Uterus (tissue), 4 donors: ENCODE measurements at places on chromosomes 12 and 14. TPM values are rescaled to one million over a fixed set of nuclear protein-coding genes. Genes with fewer than 3 reads are reported as not detected.
A peak's percentile ranks its signal among the peaks of the same experiment; 100 is the strongest.

- peaks cover 9% of the 10 kb centered on the region for H3K4me1 ChIP-seq
- no peaks in the 10 kb centered on the region for H3K36me3 ChIP-seq
- H3K27ac ChIP-seq: no peak overlapping the region
- DNase-seq: no peak
These were observed 2.7 kb downstream of the GLTP start for GRCh38 chr12:109877504-109878246.

DNA sequence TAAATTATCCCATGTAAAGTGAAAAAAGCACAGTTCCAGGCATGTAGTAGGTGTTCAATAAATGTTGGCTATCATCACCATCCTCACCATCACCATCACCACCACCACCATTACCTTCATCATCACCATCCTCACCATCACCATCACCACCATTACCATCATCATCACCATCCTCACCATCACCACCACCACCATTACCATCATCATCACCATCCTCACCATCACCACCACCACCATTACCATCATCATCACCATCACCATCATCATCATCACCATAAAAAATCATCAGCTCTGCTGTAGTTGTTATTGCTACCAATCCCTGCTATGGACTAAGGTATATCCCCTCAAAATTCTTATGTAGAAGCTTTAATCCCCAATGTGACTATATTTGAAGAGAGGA, 15.1 kb downstream of the ISCU start:
- DNase-seq: no peak
- no peak overlapping the region for H3K4me3 ChIP-seq
- peaks cover 4% of the 10 kb centered on the region for H3K4me1 ChIP-seq
- H3K36me3 ChIP-seq: no peaks in the 10 kb centered on the region
- no peak overlapping the region for H3K27ac ChIP-seq

GRCh38 chr12:71691504-71692129, 5.7 kb downstream of the TMEM19 start:
- no peak overlapping the region for H3K4me3 ChIP-seq
- no peak for DNase-seq
- H3K36me3 ChIP-seq: no peaks in the 10 kb centered on the region
- no peaks in the 10 kb centered on the region for H3K4me1 ChIP-seq
- H3K27ac ChIP-seq: no peak overlapping the region
- H3K27me3 ChIP-seq: no peaks in the 10 kb centered on the region

GRCh38 chr12:2064071-2064507, 11.3 kb downstream of the CACNA1C start:
- H3K36me3 ChIP-seq: no peaks in the 10 kb centered on the region
- H3K27me3 ChIP-seq: no peaks in the 10 kb centered on the region
- no peaks in the 10 kb centered on the region for H3K4me1 ChIP-seq
- DNase-seq: no peak

GRCh38 chr12:75087654-75088053, 122.0 kb downstream of the KCNC2 start:
- H3K4me1 ChIP-seq: no peaks in the 10 kb centered on the region
- H3K27ac ChIP-seq: no peak overlapping the region
- no peaks in the 10 kb centered on the region for H3K27me3 ChIP-seq
- H3K4me3 ChIP-seq: no peak overlapping the region
- no peaks in the 10 kb centered on the region for H3K36me3 ChIP-seq

Gene LMNTD1
- total RNA-seq: not detected

DNA sequence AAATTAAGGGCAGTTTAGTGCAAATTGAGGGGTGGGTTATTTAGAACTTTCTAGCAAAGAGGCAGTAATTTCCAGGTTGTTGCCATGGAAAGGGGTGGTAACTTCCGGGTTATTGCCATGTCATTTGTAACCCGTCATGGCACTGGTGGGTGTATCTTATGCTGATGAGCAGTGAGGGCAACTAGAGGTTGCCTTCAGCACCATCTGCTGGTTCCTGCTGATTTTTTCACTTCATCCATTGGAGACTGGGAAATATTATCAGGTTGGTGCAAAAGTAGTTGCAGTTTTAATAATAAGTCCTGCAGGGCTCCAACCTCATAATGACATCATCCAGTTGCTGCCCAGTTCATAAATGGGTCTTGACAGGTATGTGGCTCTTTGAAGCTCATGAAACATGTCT, 24.4 kb upstream of the SERPINA4 start:
- H3K27ac ChIP-seq: no peak overlapping the region
- no peaks in the 10 kb centered on the region for H3K36me3 ChIP-seq
- no peak overlapping the region for H3K4me3 ChIP-seq
- no peak for DNase-seq
- no peaks in the 10 kb centered on the region for H3K4me1 ChIP-seq

DNA sequence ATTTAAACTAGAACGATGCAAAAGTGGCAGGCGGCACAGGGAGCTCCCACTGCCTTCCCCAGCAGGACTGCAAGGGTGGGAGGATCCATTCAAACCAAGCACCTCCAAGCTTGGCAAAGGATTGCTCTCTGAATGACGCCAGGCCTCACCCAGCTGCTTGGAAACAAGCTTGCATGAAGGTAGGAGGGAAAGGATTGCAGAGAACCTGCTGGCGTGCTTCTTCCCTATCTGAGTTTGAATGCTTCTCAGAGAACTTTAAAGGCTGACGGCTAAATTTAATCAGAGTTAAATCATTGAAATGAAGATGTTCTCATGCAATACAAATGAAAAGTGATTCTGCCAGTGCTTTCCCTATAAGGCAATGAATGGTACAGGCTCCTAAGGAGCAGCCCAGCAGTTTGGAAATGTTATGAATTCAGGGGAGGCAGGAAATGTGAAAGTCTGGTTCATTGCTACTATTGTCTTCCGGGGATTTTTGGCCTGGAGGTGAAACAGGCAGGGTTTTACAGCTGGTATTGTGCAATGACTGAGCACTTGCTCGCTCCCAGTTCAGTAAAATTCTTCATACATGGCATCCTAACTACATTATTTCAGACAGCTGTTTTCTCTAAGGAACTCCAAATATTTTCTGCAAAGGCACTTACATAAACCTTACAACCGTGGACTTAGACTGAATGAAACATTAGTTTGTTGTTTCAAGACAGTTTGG, 31.9 kb upstream of the DUSP6 start:
- H3K27me3 ChIP-seq: no peaks in the 10 kb centered on the region
- DNase-seq: peak; percentile 63
- H3K27ac ChIP-seq: peak overlapping the region; percentile 42
- no peaks in the 10 kb centered on the region for H3K36me3 ChIP-seq
- H3K4me1 ChIP-seq: peaks cover 8% of the 10 kb centered on the region

Gene OR6J1
- total RNA-seq: not detected

DNA sequence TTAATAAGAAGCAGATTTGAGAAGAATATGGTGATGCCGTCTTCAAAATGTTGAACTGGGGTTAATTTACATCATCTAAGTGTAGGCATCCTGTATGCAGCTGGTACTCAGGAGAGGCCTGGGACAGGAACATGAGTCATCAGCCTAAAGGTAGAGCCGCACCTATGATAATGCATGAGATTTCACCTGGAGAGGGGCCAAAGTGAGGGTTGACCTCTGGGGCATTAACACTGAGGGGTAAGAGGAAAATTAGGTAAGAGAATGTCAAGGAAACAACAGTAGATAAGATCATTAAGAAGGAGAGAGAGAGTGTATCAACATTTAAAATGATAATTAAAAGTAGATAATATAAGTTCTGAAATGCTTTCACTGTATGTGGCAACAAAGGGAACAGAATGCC, 20.2 kb upstream of the SSTR1 start:
- H3K27ac ChIP-seq: no peak overlapping the region
- H3K4me3 ChIP-seq: no peak overlapping the region
- no peaks in the 10 kb centered on the region for H3K4me1 ChIP-seq
- DNase-seq: no peak
- H3K27me3 ChIP-seq: no peaks in the 10 kb centered on the region
- no peaks in the 10 kb centered on the region for H3K36me3 ChIP-seq

DNA sequence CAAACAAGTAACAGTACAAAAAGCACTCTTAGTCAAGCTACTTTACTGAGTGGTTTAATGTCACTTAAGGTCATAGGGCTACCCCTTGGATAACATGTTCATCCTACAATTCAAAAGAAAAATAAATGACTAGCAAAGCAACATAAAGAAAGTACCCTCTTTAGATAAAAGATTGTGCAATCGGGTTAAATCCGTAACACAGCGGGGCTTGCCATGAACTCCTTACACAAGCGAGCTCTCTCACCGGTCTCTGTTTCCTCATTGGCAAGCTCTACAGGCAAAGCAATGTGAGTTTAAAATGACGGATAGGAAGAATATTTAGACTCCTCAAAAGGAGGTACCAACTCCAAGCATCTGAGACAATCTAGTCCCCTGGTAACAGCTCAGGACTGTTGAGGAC, 140.6 kb downstream of the EGLN3 start:
- DNase-seq: no peak
- no peaks in the 10 kb centered on the region for H3K36me3 ChIP-seq
- no peak overlapping the region for H3K4me3 ChIP-seq
- H3K27ac ChIP-seq: no peak overlapping the region
- no peaks in the 10 kb centered on the region for H3K4me1 ChIP-seq

DNA sequence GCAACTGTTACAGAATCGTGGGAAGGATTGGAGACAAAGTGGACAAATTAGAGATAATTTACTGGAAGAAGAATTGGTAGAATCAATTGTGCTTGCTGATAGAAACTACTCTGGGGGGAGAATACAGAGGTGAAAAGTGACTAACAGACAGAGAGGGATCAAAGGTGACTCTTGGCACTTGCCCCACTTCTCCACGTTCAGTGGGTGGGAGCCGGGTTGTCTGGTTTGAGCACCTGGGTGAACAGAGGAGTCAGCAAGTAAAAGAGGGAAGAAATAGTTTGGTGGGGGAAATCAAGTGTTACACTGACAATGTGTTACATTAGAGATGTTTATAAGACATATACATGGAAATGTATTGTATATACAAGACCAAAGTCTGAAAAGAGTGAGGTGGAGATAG, 69.1 kb downstream of the PPP2R5E start:
- no peak overlapping the region for H3K27ac ChIP-seq
- H3K4me1 ChIP-seq: no peaks in the 10 kb centered on the region
- H3K36me3 ChIP-seq: no peaks in the 10 kb centered on the region
- no peak overlapping the region for H3K4me3 ChIP-seq
- DNase-seq: no peak

- no peaks in the 10 kb centered on the region for H3K27me3 ChIP-seq
- H3K36me3 ChIP-seq: no peaks in the 10 kb centered on the region
- no peak for DNase-seq
- H3K4me1 ChIP-seq: no peaks in the 10 kb centered on the region
- no peak overlapping the region for H3K27ac ChIP-seq
These were observed 477.9 kb downstream of the MED13L start for GRCh38 chr12:115799610-115800009.

DNA sequence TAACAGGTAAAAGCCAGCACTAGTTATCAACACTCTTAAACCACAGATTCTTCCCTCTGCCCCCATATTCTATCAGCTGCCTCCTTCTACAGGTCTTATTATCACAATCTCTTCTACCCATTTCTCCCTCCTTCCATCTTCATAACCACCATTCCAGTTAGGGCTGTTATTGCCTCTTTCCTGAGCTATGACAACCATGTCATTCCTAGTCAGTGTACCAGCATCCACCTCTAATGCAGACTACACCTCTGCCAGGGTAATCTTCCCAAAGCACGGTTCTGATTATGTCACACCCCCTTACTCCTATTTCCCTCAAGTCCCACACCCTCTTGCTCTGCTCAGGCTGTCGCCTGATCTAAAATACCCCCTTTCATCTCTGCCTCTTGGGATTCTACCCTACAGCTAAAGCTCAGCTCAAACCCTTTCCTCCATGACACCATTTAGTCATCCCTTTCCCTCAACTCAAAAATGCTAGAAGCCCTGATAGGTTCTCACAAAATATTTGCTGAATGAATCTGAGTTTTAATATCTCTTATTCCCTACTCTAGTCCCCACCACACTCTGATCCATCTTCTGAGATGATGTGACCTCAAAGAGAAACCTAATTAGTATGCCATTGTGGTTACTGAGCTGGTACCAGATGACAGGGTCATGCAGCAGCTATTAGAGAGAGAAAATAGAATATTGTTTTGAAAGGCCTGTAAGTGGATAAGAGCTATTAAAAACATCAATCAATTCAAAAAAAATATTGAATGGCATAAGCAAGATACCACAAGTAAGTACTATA, 11.7 kb downstream of the RACGAP1 start:
- no peaks in the 10 kb centered on the region for H3K27me3 ChIP-seq
- DNase-seq: no peak
- H3K4me1 ChIP-seq: no peaks in the 10 kb centered on the region
- H3K27ac ChIP-seq: no peak overlapping the region
- no peaks in the 10 kb centered on the region for H3K36me3 ChIP-seq

Gene MORN3
- total RNA-seq: 0.27 TPM

GRCh38 chr12:84756961-84757360, 155.6 kb downstream of the SLC6A15 start:
- no peaks in the 10 kb centered on the region for H3K36me3 ChIP-seq
- no peaks in the 10 kb centered on the region for H3K4me1 ChIP-seq
- no peak overlapping the region for H3K4me3 ChIP-seq
- H3K27ac ChIP-seq: no peak overlapping the region

DNA sequence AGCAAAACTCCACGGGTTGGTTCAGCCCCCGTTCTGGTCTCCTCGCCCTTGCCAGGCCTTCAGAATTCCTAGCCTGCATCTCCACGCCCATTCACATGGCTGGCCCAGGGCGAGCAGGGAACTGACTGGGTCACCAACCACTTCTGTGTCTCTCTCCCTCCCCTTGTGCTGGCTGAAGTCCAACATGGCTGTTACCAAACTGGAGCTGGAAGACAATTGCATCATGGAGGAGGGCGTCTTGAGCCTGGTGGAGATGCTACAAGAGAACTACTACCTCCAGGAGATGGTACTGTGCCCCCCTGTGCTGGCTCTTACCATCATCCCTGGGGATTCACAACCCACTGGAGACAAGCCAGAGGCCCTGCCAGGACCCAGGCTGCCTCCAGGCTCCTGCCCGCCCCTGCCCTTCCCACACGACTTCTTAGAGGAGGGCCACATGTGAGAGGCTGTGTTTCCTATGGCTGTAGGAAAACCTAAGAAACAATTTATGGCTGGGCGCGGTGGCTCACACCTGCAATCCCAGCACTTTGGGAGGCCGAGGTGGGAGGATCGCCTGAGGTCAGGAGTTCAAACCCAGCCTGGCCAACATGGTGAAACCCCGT, 9.9 kb downstream of the LRRC74A start:
- DNase-seq: no peak
- H3K36me3 ChIP-seq: no peaks in the 10 kb centered on the region
- H3K27me3 ChIP-seq: no peaks in the 10 kb centered on the region
- no peak overlapping the region for H3K27ac ChIP-seq
- H3K4me3 ChIP-seq: no peak overlapping the region

GRCh38 chr12:88896958-88897357, 316.7 kb upstream of the KITLG start:
- no peaks in the 10 kb centered on the region for H3K36me3 ChIP-seq
- no peak overlapping the region for H3K4me3 ChIP-seq
- no peak overlapping the region for H3K27ac ChIP-seq
- no peak for DNase-seq

GRCh38 chr14:75543253-75543652, 21.0 kb downstream of the BATF start:
- no peak overlapping the region for H3K4me3 ChIP-seq
- no peak for DNase-seq
- H3K27me3 ChIP-seq: no peaks in the 10 kb centered on the region
- no peak overlapping the region for H3K27ac ChIP-seq

Gene ARHGEF40
- 31.5 TPM for total RNA-seq

- no peak overlapping the region for H3K4me3 ChIP-seq
- no peak for DNase-seq
- no peak overlapping the region for H3K27ac ChIP-seq
- no peaks in the 10 kb centered on the region for H3K4me1 ChIP-seq
- no peaks in the 10 kb centered on the region for H3K27me3 ChIP-seq
These were observed 477.1 kb upstream of the CCDC196 start for GRCh38 chr14:66009089-66009488.

Gene NGB
- total RNA-seq: not detected
